ENCODE measurements at places on chromosomes 5 and 9.

GRCh38 chr5:174732036-174733020, 7.9 kb downstream of the MSX2 start:
- DNase-seq, result no peak

DNA sequence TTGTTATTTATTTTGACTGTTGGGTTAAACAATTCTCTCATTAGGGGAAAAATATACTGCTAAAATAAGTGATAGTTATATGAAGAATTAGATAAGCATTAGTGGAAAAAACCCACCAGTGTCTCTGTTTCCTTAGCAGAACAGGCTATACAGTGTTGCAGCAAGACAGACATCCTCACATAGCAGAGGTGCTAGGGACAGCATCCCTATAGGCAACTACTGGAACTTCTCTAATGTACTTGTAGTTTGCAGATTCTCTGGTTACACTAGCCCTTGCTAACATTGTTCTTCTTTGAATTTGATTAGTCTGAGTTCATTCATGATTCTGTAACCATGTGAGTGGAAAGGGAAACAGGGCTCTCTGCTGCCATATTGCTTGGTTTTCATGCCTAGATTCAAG, 661.8 kb upstream of the RGMB start:
- DNase-seq, result no peak

DNA sequence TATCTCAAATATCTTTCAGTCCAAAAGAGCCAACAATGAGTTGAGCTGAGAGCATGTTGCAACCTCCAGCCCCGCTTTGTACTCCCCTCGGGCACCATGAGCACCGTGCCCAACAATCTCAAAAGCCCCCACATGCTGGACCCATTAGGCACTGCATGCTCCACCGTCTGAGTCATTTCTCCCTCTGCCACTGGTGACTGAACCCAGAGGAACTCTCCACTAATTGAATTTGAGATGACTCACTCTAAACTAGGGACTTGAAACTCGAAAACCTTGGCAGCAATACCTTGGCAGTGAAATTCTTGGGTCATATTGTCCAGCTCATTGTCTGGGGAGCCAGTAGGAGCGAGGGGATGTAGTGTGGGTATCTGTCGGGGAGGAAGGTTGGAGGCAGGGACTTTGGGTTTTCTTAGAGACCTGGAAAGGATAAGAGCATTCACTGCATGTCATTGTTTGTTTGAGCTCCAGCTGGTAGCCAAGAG, 49.9 kb upstream of the SLIT3 start:
- DNase-seq, result no peak

DNA sequence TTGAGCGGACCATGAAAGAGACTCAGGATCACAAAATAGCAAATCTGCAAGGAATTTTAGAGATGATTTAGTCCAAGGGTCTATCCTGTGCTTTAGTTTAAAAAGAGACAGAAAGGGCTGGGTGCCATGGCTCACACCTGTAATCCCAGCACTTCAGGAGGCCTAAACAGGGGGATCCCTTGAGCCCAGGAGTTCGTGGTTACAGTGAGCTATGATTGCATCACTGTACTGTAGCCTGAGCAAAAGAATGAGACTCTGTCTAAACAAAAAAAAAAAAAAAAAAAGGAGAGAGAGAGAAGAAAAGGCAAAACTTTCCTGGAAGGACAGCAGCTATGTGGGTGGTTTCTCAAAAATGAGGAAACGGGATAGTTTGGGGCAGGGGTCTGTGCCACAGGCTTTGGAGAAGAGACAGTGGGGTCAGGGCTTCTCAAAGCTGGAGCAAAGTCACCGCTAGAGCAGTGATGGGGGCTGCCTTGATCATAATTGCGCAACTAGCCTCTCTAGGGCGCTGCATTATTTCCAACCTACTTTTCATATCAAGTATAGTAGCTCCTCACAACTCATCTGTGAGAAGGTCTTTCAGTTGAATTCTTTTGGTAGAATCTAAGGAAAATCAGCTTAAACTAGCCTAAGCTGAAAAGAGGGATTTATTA, 8.5 kb upstream of the ANKH start:
- DNase-seq, result no peak

GRCh38 chr5:168359820-168360460, 68.5 kb downstream of the WWC1 start:
- no peak for DNase-seq

DNA sequence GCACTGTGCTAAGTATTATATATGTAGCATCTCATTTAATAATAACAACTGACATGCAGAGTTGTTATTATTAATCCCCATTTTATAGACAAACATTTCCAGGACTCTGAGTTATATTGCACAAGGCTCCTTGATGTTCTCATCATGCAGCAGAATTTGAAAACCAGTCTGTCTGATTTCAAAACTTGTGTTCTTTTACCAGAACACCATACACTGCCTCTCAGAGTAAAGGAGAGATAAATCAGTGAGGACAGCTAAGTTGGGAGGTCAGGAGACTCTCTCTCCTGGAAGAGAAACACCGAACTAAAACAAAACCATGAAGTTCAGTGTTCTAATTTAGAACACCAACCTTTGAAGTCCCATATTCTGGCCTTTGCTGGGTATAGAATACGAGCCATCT, 92.7 kb upstream of the TNC start:
- no peak for DNase-seq

DNA sequence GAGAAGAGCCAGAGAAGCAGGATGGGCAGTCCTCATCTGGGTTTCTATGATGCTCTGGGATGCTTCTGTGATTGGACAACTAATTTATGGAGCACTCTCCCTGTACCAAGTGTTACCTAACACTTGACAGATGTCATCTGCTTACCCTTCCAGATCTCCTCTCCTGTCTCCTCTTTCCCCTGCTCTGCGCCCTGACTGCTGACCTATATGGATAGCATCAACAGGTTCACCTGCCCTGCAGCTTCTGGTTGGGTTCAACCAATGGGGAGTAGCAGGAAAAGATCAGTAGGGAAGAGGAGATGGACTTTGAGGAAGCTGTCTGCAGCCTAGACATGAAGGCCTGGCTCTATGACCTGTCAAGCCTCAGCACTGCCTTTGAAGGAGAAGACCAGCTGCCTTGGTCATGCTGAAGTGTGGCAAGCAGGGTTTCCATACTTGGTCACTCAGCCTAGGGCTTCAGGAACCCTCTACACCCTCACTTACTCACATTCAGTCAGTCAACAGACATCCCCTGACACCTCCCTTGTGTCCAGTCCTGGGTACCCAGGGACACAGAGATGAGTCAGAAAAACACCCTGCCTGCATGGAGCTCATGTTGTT, 11.3 kb upstream of the P4HA2 start:
- DNase-seq, result no peak

DNA sequence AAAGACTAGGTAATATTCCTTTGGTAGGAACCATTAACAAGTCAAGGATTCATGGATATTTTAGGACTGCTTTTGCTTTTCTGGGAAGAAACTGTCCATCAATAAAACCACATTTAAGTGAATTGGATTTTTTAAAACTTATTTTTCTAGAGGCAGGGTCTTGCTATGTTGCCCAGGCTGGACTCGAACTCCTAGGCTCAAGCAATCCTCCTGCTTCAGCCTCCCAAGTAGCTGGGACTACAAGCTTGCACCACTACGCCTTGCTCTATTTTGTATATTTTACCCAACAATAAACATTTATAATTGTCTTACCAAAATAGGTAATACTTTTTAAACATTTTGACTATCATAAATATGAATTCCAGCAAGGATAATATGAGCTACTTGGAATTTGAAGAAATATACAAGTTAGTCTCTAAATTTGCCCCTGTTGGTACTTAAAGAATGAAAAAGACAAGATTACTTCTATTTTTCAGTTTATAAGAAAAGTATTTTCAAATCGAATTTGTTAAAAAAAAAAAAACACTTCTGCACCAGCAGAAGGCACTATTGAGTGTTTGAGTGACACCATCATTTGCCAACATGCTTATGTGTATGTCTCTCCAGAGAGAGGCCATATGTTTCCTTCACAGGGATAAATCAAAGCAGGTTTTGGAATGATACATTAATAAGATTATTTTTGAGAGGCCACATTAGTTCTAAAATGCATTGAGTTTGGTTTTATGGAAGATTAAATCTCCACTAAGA, 60.0 kb upstream of the CARTPT start:
- no peak for DNase-seq

DNA sequence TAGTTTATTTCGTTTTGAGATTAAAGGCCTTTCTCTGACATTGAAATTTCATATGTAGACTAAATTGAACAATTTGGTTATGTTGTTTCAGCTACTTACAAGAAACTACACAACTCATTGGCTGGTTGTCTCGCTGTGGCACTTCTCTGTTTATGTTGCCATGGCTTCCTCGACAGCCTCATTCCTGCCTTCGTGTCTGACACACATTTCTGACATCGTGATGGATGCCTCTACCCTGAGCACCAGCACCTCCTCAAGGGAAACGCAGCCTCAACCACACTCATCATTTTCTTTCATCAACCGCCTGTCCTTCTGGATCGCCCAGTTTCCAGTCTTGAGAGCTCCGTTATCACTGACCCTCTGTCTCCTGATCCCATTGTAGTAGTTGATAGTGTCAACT, 562.8 kb downstream of the PDE4D start:
- DNase-seq, result no peak

DNA sequence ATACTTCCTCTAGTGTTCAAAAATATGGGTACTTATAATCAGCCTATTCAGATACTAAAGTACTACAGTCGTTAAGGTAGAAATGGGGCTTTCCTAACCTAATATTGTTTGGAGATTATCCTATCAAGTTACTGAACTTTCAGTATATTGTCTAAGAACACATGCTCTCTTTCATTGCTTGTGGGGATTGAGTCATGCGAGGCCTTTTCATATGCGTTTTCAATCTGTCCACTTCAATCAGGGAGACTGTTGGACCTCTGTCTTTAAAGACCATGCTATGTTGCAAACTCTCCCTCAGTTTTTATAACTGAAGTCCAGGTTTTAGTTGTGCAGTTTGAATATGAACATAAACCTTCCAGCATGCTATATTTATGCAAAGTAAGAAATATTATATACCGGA, 15.0 kb downstream of the PRR16 start:
- DNase-seq, result no peak

DNA sequence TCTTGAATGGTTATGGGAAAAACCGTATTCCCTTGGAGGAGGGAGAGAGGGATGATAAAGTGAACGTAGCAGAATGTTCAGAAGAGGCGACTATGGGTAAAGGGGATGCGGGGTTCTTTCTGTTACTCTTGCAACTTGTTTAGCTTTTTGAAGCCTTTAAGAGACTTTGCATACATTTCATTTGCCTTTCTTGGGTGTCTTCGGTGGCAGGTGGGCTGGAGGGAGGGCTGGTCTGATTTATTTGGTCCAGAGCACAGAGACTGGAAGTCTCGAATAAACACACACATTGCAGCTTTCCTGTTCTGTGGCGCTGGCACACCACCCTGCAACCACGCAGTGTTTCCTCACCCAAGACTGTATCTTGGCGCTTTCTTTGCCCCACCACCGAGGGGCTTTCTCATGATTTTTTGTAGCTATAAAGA, 23.2 kb downstream of the TTF1 start:
- DNase-seq, result no peak

DNA sequence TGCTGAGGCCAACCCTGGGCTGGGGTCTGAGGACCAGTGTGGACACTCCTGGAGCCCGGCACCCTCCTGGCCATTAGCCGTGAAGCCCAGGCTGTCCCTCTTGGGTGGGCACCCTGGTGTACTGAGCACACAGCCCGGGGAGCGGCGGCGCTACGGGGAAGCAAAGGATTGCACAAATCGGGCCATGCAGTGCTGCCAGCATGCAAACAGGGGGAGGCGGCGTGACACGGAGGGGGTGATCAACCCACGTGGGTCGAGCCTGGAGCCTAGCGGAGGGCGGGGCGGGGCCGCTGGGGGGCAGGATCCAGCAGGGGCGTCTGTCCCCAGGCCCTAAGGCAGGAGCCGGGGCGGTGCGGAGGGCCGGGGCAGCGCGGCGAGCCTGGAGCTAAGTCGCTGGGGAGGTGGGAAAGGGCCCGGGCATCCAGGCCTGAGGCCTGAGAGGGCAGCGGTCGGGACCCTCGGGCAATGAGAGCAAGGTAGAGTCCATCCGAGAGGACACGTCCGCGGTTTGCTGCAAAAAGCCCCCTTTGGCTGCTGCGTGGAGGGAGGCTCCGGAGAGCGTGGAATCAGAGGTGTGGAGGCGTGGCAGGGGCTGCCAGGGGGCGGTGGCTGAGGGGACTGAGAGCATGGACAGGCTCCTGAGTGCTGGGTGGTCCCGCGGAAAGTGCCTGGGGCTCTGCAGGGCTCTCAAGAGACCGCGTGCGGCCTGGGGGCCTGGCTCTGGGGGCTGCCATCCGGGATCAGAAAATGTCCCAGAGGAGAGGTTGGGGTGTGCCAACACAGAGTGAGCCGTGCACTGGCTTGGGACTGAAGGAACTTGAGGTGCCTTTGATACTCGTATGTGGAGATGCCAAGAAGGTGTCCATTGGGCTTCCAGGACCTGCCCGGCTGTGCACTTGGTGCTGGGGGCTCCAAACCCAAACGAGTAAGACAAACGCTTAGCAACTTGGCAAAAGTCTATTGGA, 94.2 kb downstream of the BARX1 start:
- DNase-seq, result no peak

- no peak for DNase-seq
These were observed 13.9 kb upstream of the UBLCP1 start for GRCh38 chr5:159249158-159249557.

GRCh38 chr5:36575361-36575781, 31.0 kb upstream of the SLC1A3 start:
- DNase-seq, result no peak

DNA sequence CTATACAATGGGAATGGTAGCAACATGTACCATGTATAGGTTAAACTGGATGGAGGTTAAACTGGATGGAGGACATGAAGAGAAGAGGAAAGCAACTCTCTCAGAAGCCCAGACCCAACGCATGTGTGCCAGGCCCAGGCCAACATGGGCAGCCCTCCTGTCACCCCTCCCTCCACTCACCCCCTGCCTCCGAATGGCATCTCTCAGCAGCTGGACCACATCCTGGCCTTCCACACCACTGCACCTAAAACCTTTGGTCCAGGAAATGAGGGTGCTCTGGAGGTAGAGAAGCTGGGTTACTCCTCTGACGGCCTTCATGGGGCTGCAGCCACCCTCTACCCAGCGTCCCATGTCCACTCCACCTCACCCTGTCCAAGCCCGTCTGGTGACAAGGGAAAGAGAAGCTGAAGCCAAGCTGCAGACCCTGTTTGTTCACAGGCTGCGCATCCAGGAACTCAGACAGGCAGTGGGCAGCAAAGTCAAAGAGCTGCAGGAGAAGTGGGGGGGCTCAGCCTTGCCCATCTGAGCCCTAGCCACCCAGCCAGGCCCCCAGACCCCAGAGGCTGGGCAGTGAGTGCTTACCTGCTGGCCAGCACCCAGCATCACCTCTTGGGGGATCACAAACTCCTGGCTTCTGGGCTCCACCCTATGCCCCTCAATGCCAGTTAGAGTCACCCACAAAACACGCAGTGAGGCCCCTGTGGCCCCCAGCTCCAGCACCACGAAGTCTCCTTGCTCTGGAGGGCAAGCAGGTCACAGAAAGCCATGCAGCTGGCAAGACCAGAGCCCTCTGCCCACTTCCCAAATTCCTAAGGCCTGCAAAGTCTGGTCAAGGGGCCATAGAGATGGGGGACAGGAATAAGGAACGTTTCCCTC, 8.5 kb downstream of the HK3 start:
- no peak for DNase-seq

Measured in activated naive CD8-positive, alpha-beta T cell treated with anti-CD3 and anti-CD28 coated beads for 36 hours (primary cell).